NCI-H2081 (cell line): ENCODE measurements at places on chromosomes 16 and 17.

DNA sequence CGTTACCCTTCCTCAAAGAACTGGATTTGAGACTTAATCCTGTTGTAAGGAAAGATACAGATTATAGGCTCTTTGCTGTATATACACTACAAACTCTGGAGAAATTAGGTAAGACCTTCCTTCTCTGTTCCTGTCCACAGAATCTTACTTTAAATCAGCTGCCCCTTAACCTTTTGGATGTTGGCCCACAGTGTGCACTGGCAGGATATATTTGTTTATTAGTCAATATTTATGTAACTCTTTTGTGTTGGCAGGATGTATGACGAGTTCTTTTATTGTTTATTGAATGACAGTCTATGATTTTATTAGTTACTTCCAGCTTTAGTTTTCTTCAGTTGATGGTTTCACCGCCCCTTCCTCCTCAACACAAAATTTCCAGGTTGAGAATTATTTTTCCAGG, 19.7 kb downstream of the LRRC36 start:
- no peak for DNase-seq

- no peak for DNase-seq
Observed at GRCh38 chr16:76576526-76576925, 299.3 kb downstream of the CNTNAP4 start.

DNA sequence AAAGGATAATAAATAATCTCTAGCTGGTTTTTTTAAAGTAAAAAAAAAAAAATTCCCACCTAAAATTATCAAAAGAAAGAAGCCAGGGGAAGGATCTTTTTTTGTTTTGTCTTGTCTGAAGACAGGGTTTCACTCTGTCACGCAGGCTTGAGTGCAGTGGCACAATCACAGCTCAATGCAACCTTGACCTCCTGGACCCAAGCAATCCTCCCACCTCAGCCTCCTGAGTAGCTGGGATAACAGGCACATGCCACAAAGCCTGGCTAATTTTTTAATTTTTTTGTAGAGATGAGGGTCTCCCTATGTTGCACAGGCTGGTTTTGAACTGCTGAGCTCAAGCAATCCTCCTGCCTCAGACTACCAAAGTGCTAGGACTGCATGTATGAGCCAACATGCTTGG, 78.4 kb upstream of the STAC2 start:
- DNase-seq, result no peak

DNA sequence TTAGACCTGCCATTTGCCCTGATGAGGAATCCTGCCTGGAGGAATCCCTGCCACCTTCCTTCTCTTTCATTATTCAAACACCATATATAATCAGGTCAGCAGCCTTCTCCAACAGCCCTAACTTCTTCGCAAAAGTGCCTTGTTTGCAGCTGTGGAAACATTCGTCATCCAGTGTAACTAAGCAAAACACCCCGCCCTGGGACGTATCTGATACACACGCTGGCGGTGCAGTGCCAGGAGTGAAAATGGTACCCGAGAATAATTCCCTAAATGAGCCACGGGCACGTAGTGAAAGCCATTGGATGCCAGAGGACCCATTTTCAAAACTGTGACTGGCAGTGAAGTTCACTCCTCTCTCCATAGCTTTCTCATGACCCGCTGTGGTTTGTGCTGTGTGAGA, 73.7 kb downstream of the IRX3 start:
- DNase-seq, result no peak

DNA sequence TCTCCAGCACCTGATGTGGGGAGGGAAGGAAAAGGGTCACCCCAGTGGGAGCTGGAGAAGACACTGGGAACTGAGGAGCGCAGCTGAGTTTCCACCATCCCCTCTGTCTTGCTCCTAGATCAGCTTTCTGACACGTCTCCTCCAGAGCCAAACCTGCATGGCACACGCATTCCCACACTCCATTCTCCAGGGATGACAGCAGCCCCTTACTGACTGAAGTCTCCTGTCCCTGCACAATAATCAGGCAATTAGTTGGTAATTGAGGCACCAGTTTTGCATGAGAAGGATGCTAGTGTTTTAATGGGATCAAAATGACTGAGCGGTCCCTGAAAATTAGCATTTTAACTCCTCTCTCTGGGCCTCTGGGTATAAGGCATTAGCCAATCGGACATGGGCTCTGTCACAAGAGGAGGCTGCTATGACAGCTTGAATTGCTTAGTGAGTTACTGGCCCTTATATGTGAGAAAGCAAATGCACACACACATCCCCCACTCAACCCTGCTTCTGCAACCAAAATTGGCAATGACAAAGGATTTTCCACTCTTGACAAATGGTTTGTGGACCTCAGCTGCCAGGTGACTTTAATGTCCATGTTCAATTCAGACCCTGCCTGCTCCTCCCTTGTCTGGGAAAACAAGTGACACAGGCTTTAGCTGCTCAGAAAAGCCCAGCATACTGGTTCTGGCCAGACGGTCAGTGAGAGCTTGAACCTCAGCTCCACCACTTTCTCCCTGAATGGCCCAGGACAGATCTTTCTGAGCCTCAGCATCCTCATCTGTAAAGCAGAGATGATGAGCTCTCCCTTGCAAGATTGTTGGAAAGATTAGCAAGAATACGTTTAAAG, 57.2 kb upstream of the SREBF1 start:
- DNase-seq, result no peak
